Cardiac fibroblast (primary cell): ENCODE measurements at places on chromosomes 2 and 18.
A peak's percentile ranks its signal among the peaks of the same experiment; 100 is the strongest.

DNA sequence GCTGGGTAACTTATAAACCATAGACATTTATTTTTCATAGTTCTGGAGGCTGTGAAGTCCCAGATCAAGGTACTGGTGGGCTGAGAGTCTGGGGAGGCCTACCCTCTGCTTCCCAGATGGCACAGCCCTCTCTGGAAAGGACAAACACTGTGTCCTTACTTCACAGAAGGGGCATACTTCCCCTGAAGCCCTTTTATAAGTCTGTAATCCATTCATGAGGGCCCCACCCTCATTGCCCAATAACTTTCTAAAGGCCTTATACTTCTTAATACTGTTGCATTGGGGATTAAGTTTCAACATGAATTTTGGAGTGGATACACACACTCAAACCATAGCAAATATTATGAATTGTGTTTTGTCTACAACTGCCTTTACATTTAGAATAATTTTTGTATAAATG is 36.0 kb downstream of the ATIC start:
- DNase-seq, result no peak

- no peak for DNase-seq
Observed at GRCh38 chr2:38613126-38613848, 10.6 kb upstream of the HNRNPLL start.

DNA sequence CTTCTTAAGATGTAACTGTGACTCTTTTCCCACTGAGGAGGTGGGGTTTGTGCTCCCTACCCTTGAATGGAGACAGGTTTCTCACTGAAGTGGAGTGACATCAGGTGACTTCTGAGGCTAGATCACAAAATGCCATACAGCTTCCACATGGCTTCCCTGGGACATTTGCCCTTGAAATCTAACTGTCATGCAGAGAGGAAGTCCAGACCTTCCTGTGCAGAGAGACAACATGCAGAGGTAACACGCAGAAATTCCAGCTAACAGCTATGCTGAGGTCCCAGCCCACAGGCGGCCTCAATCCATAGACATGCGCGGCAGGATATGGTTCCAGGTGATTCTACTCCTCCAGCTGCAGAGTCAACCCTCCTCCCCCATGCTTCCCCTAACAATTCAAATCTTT is 119.0 kb downstream of the TRIB2 start:
- DNase-seq, result no peak

DNA sequence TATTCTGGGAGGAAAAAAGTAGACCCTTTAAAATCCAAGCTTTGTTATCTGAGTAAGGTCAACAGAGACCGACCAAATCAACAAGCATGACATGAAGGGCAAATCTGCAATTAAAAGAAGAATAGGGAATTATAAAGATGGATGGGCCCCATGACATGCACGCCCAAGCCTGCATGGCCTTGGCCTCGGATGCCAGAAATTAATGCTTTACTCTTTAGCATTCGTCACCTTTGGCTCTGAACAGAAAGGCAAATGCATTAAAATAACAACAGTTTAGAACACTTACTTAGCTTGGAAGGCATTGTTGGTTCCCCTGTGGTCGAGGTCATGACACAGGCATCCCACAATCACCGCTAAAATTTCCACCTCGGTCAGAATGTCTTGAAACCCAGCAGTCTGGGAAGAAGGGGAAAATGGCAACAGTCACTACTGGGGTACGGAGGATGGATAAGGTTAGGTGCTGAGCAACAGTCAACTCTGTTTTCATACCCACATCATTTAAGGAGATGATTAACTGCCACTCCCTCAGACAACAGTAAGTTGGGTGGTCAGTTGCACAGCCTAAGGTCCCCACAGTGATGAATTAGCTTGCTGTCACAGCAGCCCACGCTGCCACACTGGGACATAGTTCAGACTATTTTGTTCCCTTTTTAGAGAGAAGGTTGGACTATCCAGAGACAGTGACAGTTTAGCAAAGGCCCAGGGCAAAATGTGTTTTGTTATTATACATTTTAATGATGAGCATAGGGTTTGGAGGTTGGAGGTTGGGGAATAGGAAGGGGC is 319.1 kb downstream of the AGPS start:
- no peak for DNase-seq

GRCh38 chr18:28999726-29000125 is 822.8 kb upstream of the CDH2 start:
- no peak for DNase-seq

DNA sequence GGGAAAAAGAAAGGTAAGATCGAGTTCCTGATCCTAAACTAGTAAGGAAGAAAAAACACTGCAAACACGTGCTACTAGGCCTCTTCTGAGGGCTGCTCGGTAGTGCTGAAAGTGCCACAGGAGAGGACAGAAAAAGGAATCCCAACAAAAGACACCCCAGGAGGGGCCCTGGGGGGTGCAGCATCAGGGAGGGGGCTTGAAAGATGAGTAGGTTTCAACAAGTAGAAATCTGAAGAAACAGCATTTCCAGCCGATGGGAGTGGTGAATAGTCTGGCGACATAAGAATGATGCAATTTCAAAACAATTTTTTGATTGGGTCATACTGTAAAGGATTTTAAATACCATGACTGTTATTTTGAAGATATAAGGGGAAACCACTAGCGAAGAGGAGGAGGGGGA is 98.6 kb downstream of the NOL10 start:
- peak; percentile 23 for DNase-seq

DNA sequence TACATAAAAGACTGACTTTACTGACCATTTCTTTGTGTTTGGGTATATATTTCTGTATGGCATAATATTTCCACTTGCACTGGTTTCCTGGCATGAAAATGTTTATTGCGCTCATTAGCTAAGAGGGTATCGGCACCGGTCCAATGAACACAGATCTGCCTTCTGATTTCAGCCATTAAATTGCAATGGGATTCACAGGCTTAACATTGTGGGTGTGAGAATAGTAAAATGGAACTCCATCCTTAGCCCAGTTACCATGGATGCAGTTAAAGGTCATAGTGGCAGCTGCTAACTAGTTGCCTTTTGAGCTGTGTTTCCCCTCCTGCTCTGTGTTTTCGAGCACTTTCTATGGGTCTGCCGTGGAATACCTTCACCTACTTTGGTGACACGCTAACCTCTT is 352.6 kb upstream of the POU3F3 start:
- no peak for DNase-seq

DNA sequence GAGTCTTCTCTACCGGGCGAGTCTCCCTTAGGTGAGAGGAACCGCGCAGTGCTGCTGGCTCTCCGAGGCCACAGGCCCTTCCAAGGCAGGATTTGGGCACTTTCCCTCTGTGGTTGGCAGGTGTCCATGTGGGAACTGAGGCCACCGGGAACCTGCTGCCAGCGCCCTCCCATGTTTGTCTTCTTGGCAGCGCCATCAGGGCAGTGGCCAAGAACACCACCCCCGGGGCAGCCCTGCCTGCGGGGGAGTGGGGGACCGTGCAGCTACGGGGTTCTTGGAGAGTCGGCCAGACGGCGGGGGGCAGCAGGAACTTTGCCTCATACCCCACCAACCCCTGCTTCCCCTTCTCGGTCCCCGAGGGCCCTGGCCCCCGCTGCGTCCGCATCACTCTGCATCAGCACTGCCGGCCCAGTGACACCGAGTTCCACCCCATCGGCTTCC is 10.0 kb downstream of the CAPN10 start:
- DNase-seq, result no peak

- DNase-seq, result peak; percentile 79
Observed at GRCh38 chr2:69013840-69014821, 1.2 kb downstream of the ANTXR1 start.
